ENCODE measurements at places on chromosomes 13 and 19. TPM values are rescaled to one million over a fixed set of nuclear protein-coding genes. Genes with fewer than 3 reads are reported as not detected.

GRCh38 chr13:46392967-46393366 is 5.9 kb upstream of the RUBCNL start:
- DNase-seq: no peak

Gene ANGPTL8
- not detected for total RNA-seq

GRCh38 chr19:4870025-4870700 is 2.7 kb upstream of the PLIN3 start:
- DNase-seq: peak; percentile 22

DNA sequence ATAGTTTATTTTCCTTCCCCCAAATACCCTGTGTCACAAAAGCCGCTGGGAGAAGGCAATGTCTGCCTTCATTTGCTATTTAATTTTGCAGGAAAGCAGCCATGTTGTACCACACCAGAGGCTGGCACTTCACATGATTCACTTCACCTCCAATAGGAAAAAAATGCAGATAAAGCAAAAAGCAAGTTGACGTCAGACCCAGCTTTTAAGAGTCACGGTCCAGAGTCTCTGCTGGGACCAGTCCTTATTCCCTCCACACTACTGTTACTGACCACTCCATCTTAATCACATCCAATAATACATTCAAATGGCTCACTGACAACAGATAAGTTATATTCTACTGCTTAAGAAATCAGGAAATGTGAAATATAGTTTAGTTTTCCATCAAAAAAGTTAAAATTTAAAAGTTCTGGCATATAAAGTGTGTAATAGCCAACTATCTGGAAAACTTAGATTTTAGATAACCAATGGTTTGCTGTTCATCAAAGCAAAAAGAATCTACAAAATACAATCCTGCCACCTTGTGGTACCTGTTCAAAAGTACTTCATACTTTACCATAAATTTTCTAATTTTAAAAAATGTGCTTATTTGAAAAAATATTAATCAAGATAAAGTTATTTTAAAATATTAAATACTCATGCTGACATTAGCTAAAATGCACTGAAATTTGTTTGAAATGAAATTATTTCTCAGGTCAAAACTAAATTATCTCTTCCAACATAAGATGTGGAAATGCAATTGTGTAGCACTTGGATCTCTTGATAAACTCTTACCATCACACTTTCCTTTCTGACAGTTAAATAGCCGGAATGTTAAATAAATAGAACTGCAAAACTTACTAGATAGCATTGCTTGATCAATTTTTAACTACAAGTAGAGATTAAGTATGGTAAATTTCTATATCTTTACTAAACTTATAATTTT is 97.3 kb downstream of the SERP2 start:
- DNase-seq: no peak

DNA sequence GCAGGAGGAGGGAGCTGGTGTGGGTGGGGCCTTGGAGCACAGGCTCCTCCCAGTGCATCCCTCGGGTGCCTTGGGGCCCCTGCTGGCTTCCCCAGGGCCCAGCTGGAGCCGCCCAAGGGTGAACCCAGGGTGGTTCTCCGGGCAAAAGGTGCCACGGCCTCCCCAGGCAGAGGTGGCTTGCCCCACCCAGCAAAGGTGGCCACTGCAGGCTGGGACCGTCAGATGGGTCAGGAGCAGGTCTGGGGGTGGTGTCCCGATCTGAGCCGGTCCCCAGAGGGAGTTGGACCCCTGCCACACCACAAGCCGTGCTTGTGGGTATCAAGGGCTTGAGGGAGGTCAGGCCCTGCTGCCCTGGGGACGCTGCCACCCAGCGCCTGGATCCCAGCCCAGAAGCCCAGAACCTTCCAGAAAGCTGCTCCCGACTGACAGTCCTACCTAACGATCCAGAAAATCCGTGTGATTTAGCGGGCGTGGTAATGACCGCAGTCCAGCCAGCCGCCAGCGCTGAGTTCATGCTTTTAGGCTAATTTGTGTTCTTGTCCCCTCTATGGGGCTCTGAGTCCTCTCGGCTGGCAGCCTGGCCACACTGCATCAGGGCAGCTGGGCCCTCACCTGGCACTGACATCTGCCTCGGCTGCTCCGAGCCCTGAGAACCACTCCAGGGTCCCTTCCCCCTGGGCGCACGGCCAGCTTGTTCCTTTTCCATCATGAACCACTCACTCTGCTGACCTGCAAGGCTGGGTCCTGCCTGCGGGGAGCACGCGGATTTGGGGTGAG is 5.0 kb upstream of the GRIN3B start:
- DNase-seq: no peak

DNA sequence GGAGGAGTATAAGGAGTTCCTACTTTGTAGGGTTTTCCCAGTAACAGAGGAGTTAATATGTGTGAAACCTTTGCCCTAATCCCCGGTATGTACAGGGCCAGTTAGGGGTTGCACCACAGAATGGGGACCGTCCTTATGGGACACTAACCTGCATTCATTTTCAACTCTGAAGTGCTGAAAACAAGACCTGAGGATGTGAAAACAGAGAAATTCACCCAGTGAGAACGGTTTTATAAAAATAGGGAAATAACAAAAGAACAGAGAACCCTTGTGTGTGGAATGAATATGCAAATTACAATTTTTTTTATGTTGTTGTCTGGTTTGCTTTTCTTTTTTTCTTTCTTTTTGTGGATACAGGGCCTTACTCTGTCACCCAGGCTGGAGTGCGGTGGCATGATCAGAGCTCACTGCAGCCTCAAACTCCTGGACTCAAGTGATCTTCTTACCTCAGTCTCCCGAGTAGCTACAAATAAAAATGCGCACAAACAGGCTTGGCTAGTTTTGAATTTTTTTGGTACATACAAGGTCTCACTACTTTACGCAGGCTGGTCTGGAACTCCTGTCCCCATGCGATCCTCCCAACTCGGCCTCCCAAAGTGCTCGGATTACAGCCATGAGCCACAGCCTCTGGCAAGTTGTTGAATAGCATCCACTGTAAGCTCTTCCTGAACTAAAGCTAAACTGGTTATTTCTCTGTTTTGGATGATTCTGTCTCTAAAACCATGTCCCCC is 10.6 kb downstream of the CLC start:
- DNase-seq: no peak

Gene SBK2
- not detected for total RNA-seq

DNA sequence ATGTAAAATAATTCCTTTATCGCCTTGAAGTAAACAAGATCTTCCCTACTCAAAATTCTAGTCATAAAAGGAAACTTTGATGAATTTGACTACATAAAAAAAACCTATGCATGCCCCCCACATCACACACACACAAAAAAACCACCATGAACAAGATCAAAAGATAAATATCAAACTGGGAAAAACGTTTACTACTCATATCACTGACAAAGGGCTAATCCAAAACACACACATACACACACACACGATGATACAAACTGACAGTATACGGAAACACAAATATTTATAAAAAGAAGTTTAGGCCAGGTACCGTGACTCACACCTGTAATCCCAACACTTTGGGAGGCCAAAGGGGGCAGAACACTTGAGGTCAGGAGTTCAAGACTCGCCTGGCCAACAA is 61.9 kb downstream of the TSC22D1 start:
- DNase-seq: no peak

Gene CAMSAP3
- 0.50 TPM for total RNA-seq

Gene SHISA2
- total RNA-seq: 0.27 TPM

DNA sequence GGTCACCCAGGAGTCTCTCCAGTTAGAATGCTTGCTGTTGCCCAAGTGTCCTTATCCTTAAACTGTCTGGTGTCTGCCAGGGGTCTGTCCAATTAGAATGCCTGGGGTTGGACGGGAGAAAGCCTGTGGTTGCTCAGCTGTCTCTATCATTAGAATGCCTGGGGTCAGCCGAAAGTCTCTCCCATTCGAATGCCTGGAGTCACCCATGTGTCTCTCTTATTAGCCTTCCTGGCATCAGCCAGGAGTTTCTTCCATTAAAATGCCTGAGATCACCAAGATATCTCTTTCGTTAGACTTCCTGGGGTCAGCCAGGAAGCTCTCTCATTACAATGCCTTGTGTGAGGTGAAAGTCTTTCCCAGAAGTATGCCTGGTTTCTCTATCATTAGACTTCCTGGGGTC is 1521.0 kb downstream of the UQCRFS1 start:
- DNase-seq: no peak

DNA sequence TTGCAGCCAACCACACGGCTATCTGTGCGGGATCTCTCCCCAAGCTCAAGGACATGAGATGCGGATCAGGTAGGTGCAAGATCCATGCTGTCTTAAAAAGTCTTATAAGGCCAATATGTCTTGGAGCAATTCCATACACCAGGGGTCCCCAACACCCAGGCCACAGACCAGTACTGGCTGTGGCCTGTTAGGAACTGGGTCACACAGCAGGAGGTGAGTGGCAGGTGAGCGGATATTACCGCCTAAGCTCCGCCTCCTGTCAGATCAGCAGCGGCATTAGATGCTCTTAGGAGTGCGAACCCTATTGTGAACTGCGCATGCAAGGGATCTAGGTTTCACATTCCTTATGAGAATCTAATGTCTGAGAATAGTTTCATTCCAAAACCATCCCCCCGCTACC is 68.8 kb upstream of the ZNF599 start:
- DNase-seq: no peak

Gene SHANK1
- total RNA-seq: 0.12 TPM

DNA sequence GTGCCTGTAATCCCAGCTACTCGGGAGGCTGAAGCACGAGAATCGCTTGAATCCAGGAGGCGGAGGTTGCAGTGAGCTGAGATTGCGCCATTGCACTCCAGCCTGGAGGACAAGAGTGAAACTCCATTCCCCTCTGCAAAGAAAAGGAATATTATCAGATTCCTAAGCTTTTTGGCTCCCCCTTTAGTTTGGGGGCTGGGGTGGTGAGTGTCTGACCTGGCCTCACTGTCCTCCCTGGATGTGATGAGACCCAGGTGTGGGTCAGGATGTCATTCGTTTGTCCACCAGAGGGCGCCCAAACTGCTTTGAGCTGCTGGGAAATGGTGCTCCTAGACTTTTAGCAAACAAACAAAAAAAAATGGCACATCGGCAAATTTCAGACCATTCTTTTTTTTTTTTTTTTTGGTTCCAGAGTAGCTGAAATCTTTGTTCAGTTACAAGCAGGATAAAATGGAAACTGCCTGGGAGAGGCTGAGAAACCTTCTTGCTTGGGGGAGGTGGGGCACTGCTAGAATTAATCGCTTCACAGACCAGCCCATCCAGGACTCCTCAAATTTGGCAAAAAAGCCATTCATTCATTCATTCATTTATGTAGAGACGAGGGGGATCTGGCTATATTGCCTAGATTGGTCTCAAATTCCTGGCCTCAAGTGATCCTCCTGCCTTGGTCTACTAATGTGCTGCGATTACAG is 29.4 kb downstream of the SPC24 start:
- peak; percentile 67 for DNase-seq

GRCh38 chr13:96229356-96229755 is 139.4 kb downstream of the HS6ST3 start:
- DNase-seq: no peak

Measured in activated naive CD8-positive, alpha-beta T cell treated with anti-CD3 and anti-CD28 coated beads for 36 hours (primary cell).